ENCODE measurements at places on chromosomes 6 and 20.
A peak's percentile ranks its signal among the peaks of the same experiment; 100 is the strongest.

DNA sequence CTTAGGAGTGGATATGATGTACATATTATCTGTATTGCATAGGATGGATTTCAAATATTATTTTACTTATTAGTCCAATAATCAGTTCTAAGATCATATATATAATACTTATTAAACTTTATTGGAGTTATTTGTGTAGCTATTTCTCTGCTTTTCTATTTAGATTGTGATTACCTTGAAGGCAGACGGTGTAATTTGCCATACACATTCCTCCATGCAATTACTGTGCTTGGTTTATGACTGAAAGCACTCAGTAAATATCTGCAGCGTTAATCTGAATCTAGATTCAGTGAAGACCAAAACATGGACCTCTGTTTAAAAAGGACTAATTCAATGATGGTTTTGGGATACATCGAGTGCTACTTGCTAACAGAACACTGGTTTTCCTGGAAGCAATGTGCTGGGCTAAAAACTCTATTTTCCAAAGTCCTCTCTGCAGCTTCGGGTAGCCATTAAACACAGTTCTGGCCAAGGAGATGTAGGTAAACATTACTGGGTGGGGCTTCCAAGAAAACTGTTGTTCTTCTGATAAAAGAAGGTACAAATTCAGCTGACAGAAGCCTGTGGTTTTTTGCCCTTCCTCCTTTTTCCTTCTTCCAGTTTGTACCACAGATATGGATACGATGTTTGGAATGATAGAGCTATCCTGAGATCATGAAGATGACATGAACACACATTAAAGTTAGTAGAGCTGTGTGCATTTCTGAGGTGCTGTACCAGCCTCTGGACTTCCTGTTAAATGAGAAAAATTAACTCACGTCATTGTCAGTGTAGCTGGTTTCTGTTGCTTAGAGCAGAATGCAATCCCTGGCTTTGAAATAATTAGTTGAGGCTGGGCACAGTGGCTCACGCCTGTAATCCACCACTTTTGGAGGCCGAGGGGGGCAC lies 136.5 kb upstream of the NUP153 start:
- DNase-seq = no peak

GRCh38 chr6:33620158-33620855 lies 815 bp upstream of the ITPR3 start:
- peak; percentile 62 for DNase-seq

DNA sequence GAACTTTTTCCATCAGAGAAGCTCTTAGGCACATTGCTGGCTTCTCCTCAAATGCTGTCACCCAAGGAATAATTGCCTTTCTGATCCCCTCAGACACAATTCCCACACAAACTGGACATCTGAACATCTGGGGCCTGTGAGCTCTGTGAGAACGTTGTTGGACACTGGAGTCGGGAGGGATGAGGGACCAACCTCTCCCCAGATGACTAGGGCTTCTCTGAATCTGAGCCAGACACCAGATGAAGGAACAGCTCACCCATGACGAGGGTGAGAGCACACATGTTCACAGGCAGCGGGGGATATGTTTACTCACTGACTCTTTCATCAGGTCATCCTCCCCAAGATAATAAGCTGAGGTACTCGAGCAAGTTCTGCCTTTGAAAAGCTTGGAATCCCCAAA lies 283.9 kb upstream of the SUPT3H start:
- DNase-seq = no peak

DNA sequence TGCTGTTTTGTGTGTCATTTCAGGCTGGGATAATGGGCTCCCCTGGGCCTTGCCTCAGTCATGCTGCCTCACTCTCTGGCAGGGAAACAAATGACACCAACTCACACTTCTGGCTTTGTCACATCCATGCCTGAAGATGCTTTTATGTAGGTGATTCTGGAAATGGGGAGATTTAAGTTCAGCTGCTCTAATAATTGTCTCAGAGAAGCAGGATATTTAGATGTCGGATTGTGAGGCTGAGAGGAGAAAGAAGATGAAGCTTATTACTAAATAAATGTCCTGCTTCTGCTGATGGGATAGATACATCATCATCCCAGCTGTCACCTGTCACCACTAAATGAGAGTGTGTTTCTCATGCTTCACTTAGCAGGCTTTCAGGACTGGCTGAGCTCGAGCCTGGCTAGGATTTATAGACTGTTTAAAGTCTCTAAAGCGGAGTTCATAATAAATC lies 480.2 kb upstream of the SPTLC3 start:
- no peak for DNase-seq

DNA sequence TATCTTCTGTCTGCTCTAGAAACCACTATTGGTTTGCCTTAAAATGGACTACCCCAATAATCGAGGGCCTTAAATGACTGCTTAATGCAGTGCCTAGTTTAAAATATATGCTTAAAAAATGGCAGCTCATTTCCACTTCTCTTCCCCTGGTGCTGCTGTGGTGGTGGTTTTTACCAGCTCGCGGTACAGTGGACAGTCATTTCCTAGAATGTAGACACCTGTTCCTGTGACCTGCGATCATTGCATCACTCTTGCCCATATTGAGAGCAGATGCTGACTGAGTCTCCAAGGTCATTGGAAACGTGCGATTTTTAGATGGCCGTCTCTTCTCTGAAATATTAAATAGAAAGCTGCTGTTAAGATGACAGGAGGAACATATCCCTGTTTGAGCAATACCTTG lies 164.1 kb downstream of the UTRN start:
- no peak for DNase-seq

DNA sequence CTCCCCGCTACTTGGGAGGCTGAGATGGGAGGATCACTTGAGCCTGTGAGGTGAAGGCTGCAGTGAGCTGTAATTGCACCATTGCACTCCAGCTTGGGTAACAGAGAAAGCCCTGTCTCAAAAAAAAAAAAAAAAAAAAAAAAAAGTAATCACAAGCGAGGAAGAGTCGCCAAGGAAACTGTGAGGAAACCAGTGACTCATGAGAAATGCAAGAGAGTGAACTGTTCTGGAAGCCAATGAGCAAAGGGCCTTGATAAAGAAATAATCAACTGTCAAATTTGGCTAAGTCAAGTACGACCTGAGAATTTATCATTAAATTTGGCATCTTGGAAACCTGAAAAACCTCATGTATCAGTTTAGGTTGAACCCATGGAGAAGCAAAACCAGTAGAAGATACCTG lies 16.1 kb upstream of the LAMP5 start:
- DNase-seq = no peak
